Coronary artery (tissue), 2 donors: ENCODE measurements at places on chromosomes 11 and 22.

GRCh38 chr11:113628912-113629311, 77.2 kb downstream of the TMPRSS5 start:
- no peak for DNase-seq

- DNase-seq = no peak
These were observed 10.9 kb downstream of the CDC42BPG start for GRCh38 chr11:64833509-64833908.

- DNase-seq = no peak
These were observed 43.5 kb upstream of the MYEOV start for GRCh38 chr11:69250186-69251056.

DNA sequence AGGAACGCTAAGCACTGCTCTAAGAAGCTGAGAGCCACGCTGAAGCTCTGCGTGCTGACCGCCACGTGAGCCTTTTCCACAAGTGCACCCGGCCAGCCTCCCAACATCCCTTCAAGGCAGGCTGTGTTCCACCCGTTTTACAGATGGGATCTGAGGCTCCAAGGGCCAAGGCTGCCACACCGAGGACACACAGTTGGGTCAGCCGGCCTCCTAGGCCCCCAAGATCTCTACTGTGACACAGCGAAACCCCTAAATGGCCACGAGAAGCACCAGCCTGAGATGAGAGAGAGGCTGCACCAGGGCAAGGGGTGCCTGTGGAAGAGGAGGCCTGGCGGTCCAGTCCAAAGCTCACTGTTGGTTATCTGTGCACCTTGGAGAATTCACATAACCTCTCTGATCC, 11.8 kb upstream of the CD5 start:
- DNase-seq = no peak

- DNase-seq = no peak
These were observed 3.9 kb upstream of the CDC42BPG start for GRCh38 chr11:64848214-64848825.

GRCh38 chr11:60314635-60315321, 12.3 kb upstream of the MS4A6E start:
- DNase-seq = no peak
